ENCODE measurements at places on chromosomes 6 and 20.

- DNase-seq, result peak; percentile 46
Observed at GRCh38 chr6:108117427-108118358, 43.2 kb upstream of the OSTM1 start.

DNA sequence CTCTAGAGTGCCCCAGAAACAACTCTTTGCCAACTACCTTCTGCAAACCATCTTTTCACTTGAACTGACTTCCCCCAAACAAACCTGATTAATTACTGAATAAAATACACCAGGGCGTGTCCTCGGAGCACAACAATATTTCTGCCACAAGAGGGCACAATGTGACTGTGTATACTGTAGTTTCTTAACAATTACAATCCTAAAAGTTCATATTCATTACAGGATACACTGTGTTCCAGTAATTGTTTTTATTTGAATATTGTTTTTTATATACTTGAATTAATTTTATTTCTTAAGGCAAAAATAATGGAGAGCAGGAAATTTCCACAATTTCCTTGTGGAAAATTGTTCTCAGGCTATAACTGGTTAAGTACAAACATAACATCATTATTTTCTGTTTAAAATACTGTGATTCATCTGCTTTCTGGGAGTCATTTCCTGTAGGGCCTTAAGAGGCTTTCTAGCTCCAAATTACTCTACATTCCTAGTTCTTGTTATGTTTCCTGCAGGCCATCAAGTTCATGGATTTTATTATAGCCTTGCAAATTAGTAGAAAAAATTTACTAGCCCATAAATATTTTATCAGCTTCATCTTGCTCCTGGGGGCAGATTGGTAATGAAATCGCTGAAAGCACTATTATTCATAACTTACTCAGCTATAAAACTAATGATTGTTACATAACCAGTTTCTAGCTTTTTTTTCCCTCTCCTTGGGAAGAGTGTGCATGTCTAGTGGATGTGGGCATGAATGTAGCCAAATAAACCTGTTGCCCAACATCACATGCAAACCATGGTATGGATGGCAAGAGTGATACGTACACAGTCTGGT lies 51.9 kb upstream of the SLC22A16 start:
- DNase-seq, result peak; percentile 59

GRCh38 chr6:158924499-158925455 lies 75.2 kb downstream of the RSPH3 start:
- DNase-seq, result no peak

DNA sequence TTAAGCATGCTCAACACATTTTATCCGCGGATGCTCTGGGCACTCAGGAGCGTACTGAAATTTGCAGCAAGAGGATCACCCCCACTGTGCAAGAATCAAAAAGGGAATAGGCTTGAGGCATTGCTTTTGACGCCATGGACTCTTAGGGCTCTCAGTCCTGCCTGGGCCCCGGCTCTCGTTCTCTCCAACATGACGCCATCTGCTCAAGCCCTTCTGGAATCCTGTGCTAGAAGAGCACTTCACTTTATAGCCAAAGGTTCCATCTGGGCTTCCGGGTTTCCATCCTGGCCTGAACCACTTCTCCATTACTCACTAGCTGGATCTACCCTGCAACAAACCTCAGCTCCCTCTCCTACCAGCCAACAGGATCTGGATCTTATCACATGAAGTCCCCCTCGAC lies 105.3 kb downstream of the FOXF2 start:
- no peak for DNase-seq

GRCh38 chr6:86856937-86857563 lies 80.3 kb upstream of the HTR1E start:
- DNase-seq, result peak; percentile 47

DNA sequence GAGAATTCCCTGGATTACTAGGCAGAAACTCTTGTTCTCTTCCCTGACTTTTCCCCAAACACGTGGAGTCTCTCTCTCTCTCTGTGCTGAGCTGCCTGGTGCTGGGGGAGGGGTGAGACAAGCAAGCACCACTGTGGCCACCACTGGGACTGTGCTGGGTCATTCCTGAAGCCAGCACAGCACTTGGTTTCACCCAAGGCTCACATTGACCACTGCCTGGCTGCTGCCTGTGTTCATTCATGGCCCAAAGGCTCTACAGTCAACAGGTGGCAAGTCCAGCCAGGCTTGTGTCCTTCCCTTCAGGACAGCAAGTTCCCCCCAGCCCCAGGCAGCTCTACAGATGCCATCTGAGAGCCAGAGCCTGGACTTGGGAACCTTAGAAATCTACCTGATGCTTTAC lies 92.2 kb downstream of the CTNNBL1 start:
- no peak for DNase-seq
